Neural progenitor cell (in vitro differentiated cells): ENCODE measurements at places on chromosomes 4 and X.
A peak's percentile ranks its signal among the peaks of the same experiment; 100 is the strongest.

DNA sequence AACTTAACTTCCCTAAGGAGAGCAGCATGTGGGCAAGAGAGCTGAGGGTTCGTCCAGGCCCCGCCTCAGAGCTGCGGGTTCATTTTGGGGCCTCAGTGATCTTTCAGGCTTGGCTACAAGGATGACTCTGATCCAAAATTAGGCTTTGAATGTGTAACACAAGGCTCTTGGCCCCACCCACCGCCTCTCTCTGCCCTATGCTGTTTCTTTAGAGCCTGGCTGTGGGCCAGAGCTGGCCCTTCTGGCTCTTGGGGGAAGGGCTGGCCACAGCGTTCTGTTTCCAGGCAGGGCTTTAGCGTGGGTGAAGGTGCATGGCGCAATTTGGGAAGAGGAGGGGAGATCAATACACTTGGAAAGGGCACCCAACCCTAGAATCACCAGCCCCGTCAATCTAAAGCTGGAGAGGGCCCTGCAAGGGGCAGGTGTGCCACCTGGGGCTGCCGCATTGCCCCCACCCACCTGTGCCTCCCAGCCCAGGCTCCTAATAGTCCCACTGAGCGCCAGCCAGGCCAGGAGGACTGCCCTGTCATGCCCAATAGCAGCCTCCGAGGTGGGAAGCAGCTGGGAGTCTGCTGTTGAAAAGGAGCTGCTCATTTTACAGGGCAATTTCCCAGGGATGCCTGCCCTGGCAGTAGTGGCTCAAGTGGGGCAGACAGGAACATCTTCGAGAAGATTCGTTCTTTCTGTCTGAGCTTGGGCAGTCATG lies 84.5 kb upstream of the MAML3 start:
- DNase-seq, result peak; percentile 69

DNA sequence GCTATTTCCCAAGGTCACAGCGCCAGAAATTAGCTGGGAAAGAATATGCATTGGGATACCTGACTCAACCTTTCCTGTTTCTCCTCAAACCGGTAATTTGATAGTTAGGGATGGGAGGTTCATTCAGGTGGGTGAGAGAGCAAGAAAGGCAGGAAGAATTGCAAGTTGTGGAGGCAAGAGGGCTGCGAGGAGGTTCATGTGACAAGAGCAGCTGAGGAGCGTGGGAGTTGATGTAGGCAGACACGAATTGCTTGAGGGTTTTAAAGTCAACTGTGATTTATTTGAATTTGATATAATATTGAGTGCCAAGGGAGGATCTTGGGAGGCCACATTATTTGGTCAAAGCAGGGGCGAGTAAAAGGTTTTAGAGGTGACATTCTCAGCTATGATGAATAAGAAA lies 329.0 kb downstream of the STIM2 start:
- no peak for DNase-seq

GRCh38 chr4:151485541-151486131 lies 76.7 kb downstream of the FHIP1A start:
- DNase-seq, result no peak

DNA sequence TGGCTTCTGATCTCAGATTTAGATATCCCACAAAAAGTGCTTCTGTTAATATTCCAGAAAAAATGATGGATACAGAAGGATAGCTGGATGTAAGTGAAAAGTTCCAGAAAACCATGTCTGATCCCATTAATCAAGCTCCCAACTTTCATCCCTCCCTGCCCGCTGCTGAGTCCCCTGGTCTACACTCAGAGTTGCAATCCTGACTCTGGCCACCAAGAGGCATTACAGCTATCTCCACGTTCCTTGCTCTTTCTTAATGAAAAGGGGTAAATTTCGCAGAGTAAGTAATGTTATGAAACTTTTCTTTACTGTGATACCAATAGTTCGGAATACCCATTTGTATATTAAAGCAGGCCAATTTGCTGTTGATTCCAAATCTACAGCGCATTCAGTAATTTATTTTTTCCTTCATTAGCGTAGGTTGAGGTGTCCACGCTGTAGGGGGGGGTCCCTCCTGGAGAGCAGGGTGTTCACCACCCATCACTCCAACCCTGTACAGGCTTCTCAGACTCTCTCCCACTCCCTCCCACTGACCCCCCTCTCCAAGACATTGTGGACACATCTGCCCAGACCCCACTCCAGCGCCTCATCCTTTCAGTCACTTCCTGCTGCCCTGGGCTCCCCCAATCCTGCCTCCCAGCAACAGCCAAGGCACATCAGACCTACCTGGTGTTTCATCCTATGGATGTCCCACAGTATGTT lies 55.1 kb downstream of the RAB40A start:
- DNase-seq, result peak; percentile 54

DNA sequence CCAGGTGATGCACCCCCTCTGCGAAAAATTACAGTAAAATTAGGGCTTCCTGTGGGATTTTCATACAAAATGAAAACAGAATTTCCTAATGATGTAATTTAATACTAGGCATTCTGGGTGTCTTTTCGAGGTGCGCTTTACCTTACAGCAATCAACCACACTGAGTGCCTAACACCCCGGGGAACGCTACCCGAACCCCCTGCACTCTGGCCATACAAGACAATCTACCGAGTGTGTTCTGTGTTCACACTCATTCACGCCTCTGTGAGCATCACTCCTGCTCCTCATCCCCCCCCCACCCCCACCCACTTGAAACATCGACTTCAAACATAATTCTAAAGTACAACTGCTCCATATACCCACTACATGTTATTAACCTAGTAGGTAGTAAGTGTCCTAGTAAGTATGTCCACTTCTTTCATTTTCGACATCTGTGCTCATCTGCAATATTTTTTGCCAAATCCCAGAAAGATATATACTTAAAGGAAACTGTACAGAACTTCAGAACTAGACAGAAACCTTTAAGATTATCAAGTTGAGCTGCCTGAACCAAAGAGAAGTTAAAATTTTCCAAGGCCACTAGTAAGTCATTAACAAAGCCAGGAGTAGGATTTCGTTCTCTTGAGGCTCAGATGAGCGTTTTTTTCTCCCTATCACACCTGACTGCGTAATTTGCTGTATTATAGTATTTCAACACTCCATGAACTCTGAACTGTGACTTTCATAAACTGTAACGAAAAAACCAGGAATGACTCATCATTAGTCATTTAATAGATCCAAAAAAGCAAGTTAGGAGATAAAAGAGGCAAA lies 80.0 kb downstream of the FAT1 start:
- no peak for DNase-seq

DNA sequence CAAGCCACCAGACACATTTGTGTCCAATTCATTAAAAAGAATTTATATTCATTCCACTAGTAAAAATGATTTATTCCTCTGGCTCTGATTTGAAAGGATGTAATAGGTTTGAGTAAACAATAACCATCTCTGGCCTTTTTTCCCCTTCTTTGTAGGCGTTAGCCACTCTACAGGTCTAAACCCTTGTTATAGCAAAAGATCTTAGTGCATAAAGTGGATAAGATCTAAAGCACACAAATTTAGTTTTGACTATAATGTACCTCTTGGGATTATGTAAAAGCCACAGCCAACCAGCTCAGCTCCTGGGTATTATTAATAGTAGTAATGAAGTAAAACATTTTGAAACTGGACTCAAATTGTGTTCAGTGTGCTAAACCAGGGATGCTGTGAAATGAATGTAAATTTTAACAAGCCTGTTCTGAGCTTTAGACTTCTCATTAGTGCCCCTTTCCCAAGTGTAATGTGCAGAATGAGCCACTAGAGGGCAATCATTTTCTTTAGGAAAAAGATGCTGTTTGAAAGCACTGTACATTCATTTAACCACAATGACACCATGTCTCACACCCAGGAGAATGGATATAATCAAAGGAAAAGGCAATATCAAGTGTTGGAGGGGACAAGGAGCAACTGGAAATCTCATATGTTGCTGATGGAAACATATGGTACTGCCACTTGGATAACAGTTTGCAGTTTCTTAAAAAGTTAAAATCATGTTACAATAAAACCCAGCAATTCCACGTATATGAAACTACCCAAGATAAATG lies 69.7 kb downstream of the KLHL8 start:
- peak; percentile 80 for DNase-seq

DNA sequence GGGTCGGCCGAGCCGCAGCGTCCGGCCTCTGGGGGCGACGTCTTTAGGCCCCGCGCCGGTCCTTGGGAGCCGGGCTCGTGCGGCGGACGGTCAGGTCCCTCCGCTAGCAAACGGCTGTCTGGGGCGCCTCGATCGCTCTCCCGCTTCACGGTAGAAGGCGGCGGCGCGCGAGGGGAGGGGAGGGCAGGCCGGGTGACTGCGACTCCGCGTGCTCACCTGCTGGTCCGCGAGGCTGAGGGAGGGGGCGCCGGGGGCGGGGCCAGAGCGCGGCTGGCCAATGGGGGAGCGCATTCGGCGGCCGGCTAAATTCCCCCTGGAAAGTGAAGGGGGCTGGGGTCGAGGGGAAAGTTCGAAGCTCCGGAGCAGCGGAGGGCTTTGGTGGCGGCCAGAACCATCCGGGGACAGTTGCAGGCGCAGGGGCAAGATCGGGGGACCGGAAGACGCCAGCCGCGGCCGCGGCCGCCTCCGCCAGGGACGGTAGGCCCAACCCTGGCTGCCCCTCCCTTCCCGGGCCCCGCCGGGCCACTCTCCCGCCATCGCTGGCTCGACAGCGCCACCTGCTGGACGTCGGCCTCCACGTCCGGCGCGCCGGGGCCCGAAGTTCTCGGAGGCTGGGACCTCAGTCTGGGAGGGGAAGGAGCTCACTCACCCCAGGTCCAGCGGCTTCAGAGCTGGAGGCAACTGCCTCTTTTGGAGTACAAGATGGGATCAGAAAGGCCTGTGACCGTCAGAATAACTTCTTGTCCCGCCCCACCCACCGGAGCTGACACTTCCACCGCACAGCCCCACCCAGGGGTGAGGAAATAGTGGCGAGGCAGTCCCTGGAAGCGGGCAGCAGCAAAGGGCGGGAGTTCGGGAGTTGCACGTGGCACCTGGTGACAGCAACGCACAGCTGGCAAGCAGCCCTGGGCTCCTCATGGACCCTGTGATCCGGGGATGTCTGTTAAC lies 49.9 kb downstream of the ELF4 start:
- peak; percentile 85 for DNase-seq

GRCh38 chrX:3191796-3192195 lies 150.5 kb downstream of the ARSF start:
- DNase-seq, result no peak

GRCh38 chr4:139576219-139576618 lies 20.2 kb upstream of the SETD7 start:
- DNase-seq, result no peak

DNA sequence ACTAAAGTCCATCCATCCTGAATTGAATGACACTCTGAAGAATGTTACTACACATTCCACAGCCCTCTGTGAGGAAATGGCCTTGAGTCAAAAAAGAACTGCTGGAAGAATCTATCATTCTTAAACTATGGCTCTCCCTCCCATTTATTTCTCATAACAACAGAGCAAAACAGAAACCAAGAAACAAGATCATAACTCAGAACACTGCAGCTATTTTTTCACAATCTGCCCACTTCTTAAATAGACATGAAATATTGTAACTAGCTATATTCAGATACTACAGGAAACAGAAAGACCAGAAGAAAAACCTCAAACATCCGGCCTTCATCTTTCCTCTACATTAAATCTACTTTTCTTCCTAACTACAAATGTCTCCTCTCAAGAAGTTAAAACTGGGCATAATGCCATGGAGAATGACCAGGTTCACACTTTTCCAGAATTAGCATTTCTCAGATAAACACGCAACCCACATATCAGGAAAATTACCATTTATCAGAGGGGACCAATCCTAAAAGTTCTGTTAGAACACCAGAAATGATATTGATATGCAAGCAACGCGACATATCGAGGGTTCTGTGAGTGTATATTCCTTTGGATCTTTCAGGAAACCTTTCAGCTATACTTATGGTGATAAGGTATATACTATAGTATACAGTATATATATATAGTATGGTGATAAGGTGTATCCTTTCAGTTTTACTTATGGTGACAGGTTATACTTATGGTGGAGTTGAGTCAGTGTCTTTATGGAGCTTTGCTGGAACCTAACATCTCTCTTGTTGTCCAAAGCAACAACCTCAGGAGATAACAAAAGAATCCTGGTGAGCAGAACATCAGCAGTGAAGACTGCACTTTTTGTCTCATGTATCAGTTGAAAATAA lies 60.4 kb upstream of the IRF2 start:
- DNase-seq, result no peak

DNA sequence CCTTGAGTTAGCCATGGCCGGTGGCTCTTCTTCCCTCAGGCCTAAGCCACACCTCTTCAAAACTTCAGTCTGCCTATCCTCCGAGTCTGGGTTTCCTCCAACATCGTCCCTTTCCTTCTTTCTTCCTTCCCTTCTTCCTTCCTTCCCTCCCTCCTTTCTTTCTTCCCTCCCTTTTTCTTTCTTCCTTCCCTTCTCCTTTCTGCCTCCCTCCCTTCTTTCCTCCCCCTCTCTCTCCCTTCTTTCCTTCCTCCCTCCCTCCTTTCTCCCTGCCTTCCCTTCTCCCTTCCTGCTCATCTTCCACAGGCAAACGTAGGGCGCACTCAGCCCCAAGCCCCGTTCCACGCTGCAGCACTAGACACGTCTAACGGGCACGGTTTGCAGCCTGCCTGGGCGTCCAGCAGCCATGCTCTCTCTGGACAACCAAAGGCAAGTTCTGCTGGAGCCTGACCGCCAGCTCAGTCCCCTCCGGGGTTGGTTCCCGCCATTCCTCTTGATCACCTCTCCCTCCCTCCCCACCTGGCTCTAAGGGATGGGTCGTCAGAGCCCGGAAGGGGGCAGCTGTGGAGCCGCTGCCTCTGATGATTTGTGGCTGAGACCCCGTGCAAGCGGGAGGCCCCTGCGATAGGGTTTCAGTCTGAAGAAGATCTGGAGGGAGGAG lies 34.1 kb upstream of the CLDN24 start:
- no peak for DNase-seq

DNA sequence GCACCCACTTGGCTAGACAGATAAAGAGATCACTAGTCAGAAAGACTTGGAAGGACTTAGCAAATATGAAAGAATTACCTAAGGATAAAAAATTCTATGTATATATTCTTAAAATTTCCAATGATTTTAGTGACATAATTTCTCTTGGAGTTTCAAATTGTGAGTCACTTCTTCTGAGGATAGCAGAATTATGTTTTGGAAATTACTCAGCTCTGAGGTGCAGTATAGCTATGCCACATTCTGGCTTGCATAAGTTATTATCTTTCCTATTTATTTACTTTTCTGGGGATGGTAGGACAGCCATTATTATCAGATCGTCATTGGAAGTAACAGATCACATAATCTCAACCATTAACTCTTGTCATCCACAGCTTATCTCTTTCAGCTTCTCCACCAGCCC lies 853.5 kb downstream of the TRIML1 start:
- no peak for DNase-seq

DNA sequence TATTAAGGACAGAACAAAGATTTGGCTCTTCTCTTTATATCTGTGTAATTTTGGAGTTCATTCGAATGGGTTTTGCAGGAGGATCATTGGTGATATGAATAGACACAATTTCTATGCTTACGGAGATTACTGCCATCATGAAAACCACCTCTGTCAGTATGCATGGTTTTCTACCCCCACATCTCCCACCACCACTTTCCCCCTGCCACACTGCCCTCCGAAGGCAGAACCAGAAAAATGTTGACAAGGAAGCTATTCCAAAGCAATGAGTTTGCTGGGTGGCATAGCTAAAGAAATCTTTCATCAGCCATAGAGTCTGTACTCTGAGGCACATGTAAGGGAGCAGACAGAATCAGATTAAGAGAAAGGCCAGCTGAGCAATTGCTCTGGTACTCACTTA lies 567.3 kb upstream of the ACTRT1 start:
- DNase-seq, result no peak
